ENCODE measurements at places on chromosomes 1 and 21. TPM values are rescaled to one million over a fixed set of nuclear protein-coding genes. Genes with fewer than 3 reads are reported as not detected.

The UMODL1 gene
- not detected for total RNA-seq

- no peak for DNase-seq
Measured at GRCh38 chr1:9265037-9265436, 27.7 kb upstream of the SPSB1 start.

DNA sequence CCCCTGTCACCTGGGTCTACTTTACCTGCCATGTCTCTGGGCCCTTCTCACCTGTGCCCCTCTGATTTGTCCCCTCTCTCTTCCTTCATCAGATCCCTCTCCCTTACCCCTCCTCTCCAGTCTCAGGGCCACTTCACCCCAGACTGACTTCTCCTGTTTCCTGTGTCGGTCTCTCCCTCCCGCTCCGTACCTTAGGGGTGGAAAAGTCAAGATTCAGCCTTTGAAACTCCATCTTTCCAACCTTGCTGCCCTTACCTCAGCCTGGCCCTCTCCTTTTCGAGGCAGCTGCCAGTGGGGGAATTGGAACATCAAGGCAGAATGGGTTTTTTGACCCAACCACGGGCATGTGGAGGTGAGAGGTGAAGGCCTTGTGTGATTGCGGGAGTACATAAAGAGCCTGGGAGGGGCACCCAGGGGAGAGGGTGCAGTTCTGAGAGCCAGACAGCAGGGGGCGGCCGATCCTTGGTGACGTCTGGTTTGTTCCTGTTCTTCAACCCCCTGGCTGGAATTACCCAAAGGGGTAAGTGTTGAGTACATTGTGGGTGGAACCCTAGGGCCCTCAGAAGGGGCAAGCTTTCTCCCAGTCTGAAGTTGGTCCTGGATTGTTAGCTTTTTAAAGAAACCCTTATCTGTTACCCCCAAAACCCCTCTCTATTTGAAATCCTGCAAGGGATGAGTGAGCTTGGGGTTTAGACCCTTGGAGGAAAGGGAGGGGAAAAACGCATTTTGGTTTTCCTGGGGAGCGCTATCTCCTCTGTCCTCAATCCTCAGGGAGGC is 12.3 kb upstream of the DMBX1 start:
- peak; percentile 85 for DNase-seq

- DNase-seq: no peak
Measured at GRCh38 chr1:58144698-58145270, 401.7 kb downstream of the OMA1 start.
